Left cardiac atrium (tissue), 4 donors: ENCODE measurements at places on chromosomes 3 and 15.

DNA sequence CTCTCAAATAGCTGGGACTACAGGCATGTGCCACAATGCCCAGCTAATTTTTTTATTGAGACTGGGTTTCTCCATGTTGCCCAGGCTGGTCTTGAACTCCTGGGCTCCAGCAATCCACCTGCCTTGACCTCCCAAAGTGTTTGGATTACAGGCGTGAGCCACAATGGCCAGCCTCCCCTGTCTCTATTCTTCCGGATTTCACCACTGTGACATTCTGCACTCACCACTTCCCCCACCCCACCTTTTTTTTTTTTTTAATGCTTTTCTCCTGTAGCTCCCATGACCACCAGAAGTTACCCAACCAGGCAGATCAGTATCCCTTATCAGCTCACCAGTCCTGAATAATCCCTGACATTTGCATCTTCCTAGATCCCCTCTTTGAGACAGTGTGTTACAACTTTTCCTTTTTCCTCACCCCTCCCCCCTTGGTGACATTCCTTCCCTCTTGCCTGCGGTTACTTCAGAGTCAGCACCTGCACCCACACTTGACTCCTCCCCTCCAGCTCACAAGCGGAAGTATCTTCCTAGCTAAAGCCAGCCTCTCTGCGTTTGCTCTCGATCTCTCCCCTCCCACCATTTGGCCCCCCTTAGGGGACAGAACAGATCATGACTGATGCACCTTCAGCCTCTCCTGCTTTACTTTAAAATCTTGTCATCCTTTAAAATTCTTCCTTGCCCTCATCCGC, 13.5 kb upstream of the ZNF592 start:
- no peak for DNase-seq

GRCh38 chr3:188178293-188178936, 24.5 kb downstream of the LPP start:
- no peak for DNase-seq

DNA sequence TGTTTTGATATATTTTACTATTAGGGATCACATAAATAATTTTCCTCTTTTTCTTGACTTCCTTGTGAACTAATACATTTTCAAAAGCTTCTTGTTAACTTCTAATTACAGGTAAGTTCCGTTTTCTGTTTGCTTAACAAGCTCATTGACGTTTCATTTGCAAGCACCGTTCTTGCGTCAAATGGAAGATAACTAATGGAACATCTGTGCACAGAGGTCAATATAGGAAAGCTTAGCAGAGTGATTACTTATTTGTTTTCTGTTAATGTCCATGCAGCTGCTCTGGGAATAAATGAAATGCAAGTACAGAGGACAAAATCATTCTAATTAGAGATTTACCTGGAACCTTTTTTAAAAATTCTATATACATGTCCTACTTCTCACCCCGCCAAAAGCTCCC, 115.5 kb upstream of the C2CD4B start:
- no peak for DNase-seq

DNA sequence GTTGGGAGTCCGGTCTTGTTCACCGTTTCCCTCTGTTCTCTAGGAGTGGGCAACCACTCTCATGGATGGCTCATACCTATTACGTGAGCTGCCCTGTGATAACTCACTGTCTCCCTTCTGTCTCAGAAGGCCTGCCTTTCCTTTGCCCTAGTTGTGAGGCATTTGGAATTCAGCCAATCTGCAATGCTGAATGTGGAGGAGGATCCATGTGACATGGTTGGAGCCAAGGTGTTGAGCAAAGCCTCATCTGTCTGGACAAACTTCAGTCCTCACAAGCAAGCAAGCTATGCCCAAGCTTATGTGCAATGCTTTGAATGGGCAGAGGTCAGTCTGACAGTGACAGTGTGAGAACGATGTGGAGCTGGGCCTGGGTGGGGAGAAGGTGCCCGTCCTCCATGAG, 37.8 kb upstream of the ATP10A start:
- DNase-seq = no peak

DNA sequence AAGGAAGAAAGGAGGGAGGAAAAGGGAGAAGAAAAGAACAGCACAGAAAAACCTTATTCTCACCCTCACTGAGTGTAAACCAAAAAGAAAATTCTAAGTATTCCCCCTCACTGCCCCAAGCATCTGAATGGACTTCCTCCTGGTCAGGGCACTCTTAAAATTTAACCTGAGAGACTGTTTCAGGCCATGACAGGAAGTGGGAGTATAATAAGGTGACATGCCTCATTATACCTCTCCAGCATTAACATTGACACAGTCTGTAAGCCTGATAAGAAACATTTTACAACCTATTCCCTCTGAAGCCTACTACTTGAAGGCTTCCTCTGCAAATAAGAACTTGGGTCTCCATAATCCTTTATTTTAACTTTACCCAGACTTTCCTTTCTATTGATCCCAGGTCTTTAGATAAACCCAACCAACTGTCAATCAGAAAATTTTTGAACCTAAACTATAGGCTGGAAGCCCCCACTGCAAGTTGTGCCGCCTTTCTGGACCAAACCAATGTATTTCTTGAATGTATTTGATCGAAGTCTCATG, 41.7 kb downstream of the SLCO2A1 start:
- DNase-seq = no peak

GRCh38 chr15:69987492-69988489, 109.9 kb downstream of the TLE3 start:
- DNase-seq = no peak

GRCh38 chr3:193673845-193674244, 80.8 kb downstream of the OPA1 start:
- DNase-seq = no peak

DNA sequence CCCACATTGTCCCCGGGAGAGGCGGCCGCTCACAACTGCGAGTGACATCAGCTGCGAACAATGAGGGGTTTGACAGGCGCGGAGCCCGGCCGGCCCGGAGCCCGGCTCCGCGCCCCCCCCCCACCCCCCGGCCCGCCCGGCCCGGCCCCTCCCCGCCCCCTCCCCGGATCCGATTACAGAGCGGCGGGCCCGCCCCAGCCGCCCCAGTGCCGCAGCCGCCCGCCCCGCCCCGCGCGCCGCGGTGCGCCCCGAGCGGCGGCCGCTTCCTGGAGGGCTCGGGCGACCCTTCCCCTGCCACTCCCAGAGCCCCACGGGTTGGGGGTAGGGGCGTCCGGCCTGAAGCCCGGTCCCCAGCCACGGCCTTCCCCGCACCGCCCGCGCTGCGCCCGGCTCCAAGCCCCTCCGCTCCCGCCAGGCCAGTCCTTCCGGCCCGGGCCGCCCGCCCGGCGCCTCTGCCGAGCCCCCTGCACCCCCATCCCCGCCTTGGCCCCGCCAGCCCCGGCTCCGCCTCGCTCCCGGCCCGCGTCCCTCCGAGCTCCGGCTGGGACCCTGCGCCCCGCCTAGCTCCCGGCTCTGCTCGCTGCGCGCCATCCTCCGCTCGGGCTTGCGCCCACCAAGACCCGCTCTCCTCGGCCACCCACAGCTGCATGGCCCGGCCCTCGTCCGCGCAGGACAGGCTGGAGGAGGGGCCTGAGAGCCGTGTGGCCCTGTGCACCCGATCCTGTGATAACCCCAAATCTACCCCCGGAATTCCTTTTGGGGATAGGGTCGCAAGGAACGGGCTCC, at the start of gene PCBP4:
Gene PCBP4, minus strand, starts transcription at position 71 of the 786 bp plus-strand sequence. CDS start 6,214 bp downstream, outside the sequence.
- DNase-seq = peak; percentile 83

- DNase-seq = no peak
Observed at GRCh38 chr3:44984335-44984734, 8.3 kb downstream of the EXOSC7 start.

- DNase-seq = no peak
Observed at GRCh38 chr3:427128-427527, 230.6 kb downstream of the CHL1 start.

GRCh38 chr15:90972133-90972532, 17.4 kb downstream of the RCCD1 start:
- no peak for DNase-seq

DNA sequence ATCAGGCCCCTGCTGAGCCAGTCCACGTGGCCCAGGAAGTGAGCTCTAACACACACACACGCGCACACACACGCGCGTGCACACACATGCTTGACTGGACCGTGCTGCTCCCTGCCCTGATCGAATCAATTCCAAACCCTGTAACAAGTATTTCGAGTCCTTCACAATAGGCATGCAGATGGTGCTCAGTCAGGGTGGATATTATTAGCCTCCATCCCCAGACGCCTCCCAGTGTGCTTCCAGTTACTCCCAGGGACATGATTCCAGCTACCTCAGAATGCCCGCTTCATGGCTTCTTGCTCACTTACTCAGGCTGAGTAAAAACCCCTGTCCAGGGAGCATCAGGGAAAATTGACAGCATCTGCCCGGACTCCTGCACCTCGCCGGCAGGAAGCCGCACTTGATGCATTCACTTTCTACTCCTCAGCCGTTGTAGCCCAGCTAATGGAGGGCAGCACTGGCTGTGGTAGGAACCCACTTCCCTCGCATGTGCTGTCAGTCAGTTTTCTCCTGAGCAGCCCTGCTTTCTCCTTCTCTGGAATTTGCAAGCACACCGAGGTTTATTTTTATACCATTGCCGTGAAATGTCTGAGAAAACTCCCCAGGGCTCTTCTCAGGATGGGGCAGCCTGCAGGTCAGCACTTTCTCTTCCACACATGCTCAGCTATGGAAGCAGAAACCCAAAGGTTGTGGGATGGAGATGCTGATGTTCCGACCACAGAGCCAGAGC, 126.1 kb upstream of the ABHD17C start:
- no peak for DNase-seq

DNA sequence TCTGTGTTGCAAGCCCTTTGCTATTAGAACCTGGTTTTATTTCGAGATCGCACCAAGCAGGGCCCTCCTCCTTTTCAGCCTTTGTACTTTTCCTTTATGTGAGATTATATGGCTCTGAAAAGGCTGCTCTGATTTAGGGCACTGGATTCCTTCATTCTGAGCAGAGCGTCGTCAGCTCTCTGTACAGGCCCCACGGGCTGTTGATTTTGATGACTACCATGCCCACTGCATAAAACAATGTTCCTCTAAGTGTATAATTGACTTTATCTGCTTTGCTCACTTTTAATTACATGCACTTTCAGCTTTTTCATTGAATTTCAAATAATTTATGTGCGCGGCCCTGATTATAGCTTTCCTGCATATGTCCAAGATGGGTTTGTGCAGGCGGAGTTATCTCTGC, 4.4 kb upstream of the PSMD6 start:
- no peak for DNase-seq

DNA sequence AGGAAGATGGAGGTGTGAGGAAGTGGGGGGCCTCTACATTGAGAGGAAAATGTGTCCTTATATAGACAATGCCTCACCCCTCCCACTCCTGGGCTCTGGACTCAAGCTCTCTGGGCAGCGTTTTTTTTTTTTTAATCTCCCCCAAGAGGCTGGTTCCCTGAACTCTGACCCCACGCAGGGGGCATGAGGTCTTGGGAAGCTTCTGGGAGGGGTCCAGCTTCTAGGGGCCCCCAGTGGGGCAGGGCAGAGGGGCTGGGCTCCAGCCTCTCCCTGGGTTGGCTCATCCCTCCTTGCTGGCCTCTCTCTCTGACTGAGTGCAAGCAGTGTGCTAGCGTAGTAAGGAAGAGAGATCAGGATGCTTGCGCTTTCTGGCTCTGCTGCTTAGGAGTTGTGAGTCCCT, 101.4 kb upstream of the HACD2 start:
- no peak for DNase-seq

DNA sequence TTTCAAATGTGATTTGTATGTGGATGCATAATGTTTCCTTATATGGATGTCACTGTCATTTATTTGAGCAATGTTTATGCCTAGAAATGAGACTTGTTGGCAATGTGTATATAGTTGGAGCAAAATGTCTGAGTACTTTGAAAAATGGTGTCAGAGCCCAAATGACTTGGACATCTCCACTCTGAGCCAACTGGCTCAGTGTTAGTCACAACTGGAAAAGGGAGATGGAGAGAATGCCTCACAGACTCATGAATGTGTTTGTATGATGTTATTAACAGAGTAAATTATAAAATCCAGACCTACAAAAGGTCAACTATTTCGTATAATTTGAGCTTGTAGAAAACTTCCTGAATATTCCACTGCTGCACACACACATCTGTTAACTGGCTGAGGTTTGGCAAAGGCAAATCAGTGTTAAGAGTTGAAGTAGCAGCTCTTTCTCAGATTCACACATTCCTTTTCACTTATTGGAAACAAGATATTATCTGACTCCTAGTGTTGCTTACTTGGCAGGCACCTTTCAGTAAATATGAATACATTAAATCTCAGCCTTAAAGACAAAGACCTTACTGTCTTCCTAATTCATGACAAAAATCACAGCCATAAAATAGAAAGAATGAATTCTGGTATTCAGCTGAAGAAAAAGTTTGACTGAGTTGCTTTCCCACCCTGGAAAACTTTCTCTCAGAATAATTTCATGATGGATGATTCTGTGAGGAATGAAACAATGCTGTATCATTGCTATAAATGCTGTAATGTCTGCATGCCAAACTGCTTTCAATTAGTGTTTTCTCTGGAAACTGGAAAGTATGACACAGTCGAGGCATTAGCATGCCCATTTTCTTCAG, 27.0 kb downstream of the ADIPOQ start:
- no peak for DNase-seq

DNA sequence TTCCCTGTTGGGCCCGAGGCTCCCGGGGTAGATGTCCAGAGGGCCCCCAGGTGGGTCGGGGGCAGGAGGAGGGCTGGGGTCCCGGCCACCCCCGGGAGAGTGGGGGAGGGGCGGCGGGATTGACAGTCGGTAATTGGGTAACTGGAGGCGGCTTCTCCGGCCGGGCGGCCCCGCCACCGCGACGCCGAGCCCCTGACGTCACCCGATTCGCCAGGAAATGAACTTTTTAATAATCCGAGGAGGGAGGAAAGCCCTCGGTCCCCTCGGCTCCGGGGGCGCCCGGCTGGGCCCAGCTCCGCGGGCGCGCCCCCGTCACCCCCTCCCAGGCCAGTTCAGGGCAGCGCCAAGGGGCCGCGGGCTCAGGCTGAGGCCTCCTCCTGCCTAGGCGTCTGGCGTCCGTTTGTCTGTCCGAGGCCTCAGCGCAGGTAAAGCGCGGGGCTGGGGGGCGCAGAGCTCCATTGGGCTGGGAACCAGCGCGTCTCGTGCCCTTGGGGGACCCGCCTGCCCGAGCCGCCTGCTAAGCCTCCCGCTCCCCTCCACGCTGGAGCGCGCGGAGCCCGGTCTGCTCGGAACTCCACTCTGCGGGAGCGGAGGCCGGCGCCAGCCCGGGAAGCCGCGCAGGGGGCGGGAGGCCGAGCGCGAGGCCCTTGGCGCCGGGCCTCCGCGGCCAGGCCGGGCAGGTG, 3.9 kb downstream of the GATA2 start:
- DNase-seq = peak; percentile 80

DNA sequence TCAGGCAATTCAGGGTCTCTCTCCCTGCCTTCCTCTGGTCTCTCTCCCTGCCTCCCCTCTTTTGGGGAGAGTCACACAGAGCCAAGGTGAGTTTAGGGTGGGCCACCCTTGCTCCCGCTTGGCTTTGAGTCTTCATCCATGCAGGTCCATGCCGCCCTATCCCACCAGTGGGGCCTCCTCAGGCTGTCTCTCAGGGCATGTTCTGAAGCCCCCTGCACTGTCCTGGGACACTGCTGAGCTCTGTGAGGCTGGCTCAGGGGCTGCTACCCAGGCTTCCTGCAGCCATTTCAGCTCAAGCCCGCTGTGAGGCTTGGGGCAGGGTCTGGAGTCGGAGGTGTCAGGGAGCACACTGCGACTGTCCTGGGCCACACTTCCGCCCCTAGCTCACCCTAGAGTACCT, 203.1 kb downstream of the SSR3 start:
- no peak for DNase-seq
